Gastroesophageal sphincter (tissue), 4 donors: ENCODE measurements at places on chromosomes 16 and 17. TPM values are rescaled to one million over a fixed set of nuclear protein-coding genes. Genes with fewer than 3 reads are reported as not detected.
A peak's percentile ranks its signal among the peaks of the same experiment; 100 is the strongest.

GRCh38 chr16:86395477-86395876 is 114.8 kb upstream of the FOXF1 start:
- no peak for ATAC-seq

- peak; percentile 34 for ATAC-seq
Observed at GRCh38 chr17:51611585-51611984, 351.2 kb downstream of the UTP18 start.

Gene ENPP7
- total RNA-seq, result not detected

- no peak for ATAC-seq
Observed at GRCh38 chr16:80894091-80894490, 89.7 kb upstream of the CDYL2 start.

DNA sequence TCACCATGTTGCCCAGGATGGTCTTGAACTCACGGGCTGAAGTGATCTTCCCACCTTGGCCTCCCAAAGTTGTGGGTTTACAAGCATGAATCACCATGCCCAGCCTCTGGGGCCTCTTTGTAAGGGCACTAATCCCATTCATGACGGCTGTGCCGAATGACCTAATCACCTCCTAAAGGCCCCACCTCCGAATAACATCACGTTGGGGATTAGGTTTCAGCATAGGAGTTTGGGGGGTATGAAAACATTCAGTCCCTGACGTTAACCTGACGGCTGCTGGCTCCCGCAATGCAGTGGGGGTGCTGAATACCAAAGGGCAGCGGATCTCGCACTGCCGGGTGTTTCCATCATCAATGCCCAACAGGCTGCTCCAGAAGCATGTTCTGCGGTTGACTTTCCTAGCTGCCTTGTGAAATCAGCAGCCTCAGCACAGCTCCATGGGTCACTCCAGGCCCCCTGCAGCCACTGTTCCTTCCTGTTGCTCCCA is 120.8 kb upstream of the SEC14L1 start:
- ATAC-seq, result no peak

DNA sequence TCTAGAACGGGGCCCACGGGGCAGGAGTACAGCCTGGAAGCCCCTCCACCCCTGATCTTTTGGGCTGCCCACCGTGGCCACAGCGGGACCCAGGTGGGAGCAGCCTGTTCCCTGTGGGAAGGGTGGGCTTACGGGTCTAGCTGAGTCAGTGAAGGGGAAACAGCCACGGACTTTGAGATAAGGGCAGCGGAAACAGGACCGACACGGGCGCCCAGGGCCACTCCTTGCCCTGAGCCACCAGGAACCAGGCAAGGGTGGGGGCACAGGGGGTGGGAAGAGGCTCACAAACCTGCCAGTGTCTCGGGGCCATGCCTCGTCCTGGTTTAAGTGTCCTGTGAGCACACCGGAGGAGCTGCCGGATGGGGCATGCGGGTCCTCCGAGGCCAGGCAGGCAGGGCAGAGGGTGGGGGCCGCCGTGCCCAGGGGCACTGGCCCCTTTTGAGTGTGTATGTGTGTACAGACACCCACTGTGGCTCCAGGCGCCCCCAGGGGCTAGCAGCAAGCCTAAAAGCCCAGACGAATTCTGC is 47.6 kb upstream of the PVALEF start:
- no peak for ATAC-seq
